Endothelial cell (in vitro differentiated cells): ENCODE measurements at places on chromosomes 13 and 19. TPM values are rescaled to one million over a fixed set of nuclear protein-coding genes. Genes with fewer than 3 reads are reported as not detected.
A peak's percentile ranks its signal among the peaks of the same experiment; 100 is the strongest.

DNA sequence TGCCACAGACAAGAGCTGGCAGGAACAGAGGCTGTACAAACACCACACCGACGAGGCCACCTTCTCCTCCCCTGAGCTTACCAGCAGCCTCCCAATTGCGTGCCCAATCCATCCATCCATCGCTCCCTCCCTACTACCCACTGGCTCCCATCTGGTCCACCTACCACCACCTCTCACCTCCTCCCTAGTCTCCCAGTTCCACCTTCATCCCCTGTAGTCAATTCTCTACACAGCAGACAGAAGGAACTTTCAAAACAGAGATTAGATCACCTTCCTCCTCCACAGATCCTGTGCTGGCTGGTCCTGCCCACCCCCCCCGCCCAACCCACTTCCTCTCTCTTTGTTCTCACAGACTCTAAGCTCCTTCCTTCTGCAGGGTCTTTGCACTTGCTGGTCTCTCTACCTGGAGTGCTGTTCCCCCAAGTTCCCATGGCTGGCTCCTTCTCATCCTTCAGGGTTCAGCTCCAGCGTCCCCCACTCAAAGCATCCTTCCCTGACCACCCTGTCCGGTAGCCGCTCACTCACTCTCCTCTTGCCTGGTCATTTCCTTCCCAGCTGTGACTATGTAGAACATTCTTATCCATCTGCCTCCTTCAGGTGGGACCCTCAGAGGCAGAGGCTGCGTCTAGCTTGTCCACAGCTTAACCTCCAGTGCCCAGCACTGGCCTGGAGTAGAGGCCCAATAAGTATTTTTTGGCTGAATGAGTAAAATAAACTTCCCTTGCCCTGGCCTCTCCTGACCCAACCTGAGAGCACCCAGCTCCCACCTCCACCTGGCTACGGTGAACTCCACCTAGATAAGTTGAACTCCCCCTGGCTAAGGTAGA lies 23.0 kb downstream of the PIN1 start:
- H3K27me3 ChIP-seq = peaks cover 8% of the 10 kb centered on the region
- no peak for DNase-seq
- H3K27ac ChIP-seq = peak overlapping the region; percentile 91
- peaks cover 15% of the 10 kb centered on the region for H3K36me3 ChIP-seq
- peak overlapping the region; percentile 63 for H3K4me3 ChIP-seq
- peaks cover 27% of the 10 kb centered on the region for H3K4me1 ChIP-seq

DNA sequence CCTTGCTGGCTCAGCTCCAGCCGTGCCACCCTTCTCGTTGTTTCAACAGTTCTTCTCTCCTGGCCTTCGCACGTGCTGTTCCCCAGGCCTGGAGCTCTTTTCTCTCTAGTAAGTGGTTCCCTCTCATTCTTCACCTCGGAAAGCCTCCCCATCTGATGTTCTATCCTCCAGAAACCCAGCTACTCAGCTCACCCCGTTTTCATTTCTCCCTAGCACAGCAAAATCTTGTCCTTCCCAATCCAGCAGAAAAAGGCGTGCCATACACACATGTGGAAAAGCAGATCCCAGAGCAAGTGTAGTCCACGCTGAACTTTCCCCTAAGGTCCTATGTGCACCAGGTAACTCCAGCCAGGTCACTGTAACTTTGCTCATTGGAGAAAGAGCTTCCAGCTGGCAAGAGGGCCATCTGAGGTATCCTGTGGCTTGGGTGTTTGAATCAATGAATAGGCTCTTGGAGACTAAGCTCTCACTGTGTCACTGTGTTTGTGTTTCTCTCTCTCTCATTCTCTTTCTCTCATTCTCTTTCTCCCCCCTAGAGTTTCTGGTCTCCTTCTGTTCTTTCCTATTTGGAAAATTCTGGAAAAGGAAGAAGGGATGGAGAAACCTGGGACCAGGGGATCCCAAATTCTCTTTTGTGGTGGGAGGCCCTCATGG lies 49.0 kb downstream of the COLGALT1 start:
- peaks cover 11% of the 10 kb centered on the region for H3K27me3 ChIP-seq
- no peak overlapping the region for H3K4me3 ChIP-seq
- peaks cover 13% of the 10 kb centered on the region for H3K4me1 ChIP-seq
- no peak for DNase-seq
- H3K27ac ChIP-seq = no peak overlapping the region
- H3K36me3 ChIP-seq = peaks cover 2% of the 10 kb centered on the region

DNA sequence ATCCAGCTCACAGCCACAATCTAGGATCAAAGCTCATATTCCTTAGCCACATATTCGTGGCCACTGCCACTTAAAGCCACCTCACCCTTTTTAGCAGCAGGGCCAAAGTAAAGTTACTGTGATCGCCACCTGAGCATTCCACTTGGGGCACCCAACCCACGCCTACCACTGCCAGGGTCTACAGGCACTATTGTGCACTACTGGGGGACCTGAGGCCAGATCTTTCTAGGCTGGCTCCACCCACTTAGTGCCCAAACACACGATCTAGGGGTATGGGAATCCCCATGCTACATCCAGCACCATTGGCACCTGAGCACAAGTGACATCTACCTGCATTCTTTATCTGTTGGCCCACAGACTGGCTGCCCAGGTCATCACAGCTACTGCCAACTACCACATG lies 517.9 kb upstream of the PRR20A start:
- no peaks in the 10 kb centered on the region for H3K27me3 ChIP-seq
- H3K36me3 ChIP-seq = no peaks in the 10 kb centered on the region
- DNase-seq = no peak
- H3K4me3 ChIP-seq = no peak overlapping the region

DNA sequence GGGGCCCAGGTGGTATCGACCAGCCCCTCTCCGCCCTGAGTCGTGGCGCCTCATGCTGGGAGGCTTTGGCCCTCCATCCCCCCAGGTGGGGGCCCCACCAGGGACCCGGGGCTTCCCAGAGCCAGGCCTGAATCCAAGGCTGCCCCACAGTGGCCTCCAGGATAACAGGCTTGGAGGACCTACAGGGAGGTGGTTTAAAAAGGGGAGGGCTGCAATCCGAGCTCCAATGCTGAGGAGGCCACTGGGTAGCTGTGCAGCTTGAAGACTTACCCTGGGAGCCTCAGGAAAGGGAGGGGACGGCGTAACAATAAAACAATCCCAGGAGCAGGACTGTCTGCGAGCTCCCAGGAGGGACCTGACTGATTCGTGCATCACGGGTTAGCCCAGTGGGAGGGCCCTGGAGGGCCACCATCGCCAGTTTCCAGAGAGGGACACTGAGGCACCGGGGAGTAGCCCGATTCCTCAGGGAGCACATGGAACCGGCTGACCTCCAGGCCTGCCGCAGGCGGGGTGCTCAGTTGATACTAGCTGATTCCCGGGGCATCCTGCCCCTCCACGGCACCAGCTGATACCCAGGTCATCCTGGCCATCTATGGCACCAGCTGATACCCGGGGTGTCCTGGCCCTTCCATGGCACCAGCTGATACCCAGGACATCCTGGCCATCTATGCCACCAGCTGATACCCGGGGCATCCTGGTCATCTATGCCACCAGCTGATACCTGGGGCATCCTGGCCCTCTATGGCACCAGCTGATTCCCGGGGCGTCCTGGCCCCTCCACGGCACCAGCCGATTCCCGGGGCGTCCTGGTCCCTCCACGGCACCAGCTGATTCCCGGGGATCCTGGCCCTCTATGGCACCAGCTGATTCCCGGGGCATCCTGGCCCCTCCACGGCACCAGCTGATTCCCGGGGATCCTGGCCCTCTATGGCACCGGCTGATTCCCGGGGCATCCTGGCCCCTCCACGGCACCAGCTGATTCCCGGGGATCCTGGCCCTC lies 3.7 kb upstream of the C2CD4C start:
- no peak overlapping the region for H3K4me3 ChIP-seq
- DNase-seq = no peak
- peaks cover 15% of the 10 kb centered on the region for H3K27me3 ChIP-seq

DNA sequence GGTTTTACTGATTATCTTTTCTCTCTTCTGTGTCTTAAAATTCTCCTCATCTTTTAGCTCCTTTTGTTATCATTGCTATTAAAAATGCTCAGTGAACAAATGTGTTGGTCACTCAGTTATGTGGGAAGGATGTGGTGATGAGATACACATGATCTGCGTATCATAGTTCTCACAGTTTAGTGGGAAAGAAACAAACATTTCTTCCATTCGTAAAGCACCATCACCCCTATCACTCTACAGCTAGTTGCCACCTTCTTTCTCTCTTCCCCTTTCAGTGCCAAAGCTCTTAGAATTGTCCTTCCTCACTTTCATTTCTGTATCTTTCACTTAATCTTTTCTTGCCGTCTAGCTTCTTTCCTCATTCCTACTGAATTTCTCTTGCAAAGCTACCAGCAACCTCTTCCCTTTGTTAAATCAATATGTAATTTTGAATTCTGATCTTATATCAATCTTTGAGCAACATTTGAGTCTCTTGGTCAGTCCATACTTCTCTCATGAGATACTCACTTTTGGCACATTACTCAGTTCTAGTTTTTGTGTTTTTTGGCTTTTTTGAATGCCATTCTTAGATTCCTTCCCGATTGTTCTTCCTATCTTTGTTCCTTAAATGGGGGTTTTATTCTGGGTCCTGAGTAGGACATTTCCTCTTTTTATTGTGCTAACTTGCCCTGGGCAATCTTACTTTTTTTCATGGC lies 122.3 kb downstream of the PCCA start:
- peaks cover 22% of the 10 kb centered on the region for H3K36me3 ChIP-seq
- peaks cover 21% of the 10 kb centered on the region for H3K4me1 ChIP-seq
- no peaks in the 10 kb centered on the region for H3K27me3 ChIP-seq
- H3K4me3 ChIP-seq = no peak overlapping the region

- no peak overlapping the region for H3K27ac ChIP-seq
- peaks cover 2% of the 10 kb centered on the region for H3K27me3 ChIP-seq
- no peak for DNase-seq
- H3K4me3 ChIP-seq = no peak overlapping the region
- no peaks in the 10 kb centered on the region for H3K4me1 ChIP-seq
Measured at GRCh38 chr13:97188207-97188606, 33.9 kb upstream of the MBNL2 start.

DNA sequence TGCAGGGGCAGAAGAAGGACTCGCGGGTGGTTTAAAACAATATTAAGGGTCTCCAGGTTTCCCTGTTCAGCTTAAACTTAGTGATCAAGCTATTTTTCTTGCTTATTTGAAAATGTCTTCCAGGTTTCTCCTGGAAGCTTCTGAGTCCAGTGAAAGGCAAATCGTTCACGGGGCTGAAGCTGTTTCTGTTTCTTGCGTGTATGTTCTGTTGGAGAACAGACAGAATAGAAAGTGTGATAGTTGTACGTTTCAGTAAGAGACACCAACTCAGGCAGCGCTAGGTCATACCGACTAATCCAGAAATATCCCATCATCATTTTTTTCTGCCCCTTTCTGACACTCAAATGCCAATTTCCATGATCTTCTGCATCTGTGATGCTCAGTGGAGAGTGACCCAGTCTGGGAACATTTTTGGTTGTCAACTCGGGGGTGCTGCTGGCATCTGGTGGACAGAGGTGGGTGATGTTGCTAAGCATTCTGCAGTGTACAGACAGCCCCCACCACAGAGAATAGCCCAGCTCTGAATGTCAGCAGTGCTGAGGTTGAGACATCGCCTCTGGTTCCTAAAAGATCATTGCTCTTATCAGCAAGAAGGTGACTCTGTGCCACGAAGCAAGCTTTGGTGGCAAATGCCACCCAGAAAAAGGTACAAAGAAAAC lies 4.3 kb downstream of the KLF2 start:
- H3K4me3 ChIP-seq = peak overlapping the region; percentile 72
- H3K36me3 ChIP-seq = peaks cover 37% of the 10 kb centered on the region
- no peak for DNase-seq

DNA sequence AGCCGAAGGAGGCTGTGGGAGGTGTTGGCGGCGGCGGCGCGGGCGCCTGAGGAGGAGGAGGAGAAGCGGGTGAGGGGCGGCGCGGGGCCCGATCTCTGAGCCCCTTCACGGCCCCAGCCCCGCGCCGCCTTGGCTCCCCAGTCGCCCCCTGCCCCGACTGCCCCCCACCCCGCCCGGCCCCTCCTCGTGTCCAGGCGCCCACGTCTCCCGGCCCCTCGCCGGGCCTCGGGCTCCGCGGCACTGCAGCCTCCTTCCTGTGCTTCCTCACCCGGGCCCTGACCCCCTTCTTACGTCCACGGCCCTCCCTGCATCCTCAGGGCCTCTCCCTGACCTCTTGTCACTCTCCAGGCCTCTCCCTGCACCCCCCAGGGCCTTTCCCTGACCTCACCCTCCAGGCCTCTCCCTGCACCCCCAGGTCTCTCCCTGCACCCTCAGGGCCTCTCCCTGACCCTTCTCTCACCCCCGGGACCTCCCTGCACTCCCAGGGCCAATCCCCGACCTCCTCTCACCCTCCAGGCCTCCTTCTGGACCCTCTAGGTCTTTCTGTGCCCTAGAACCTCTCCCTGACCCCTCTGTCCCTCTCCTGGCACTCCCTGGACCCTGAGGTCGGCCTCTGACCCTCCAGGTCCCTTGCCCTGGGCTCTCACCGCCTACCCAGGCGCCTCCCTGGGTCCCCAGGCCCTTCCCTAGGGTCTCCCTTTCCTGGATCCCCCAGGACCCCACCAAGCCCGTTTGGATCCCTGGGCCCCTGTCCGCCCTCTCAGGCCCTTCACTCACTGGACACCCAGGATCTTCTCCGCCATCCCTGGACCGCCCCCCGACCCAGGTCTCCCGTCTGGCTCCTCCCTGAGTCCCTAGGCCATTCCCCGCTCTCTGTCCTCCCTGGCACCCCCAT lies 460 bp downstream of the KMT5C start:
- H3K36me3 ChIP-seq = no peaks in the 10 kb centered on the region
- peak overlapping the region; percentile 100 for H3K27ac ChIP-seq
- peaks cover 14% of the 10 kb centered on the region for H3K27me3 ChIP-seq
- peaks cover 5% of the 10 kb centered on the region for H3K4me1 ChIP-seq
- no peak for DNase-seq

GRCh38 chr19:4991996-4992698 lies 23.2 kb downstream of the KDM4B start:
- no peak overlapping the region for H3K27ac ChIP-seq
- H3K27me3 ChIP-seq = no peaks in the 10 kb centered on the region
- H3K4me1 ChIP-seq = peaks cover 8% of the 10 kb centered on the region
- H3K4me3 ChIP-seq = no peak overlapping the region
- DNase-seq = no peak

DNA sequence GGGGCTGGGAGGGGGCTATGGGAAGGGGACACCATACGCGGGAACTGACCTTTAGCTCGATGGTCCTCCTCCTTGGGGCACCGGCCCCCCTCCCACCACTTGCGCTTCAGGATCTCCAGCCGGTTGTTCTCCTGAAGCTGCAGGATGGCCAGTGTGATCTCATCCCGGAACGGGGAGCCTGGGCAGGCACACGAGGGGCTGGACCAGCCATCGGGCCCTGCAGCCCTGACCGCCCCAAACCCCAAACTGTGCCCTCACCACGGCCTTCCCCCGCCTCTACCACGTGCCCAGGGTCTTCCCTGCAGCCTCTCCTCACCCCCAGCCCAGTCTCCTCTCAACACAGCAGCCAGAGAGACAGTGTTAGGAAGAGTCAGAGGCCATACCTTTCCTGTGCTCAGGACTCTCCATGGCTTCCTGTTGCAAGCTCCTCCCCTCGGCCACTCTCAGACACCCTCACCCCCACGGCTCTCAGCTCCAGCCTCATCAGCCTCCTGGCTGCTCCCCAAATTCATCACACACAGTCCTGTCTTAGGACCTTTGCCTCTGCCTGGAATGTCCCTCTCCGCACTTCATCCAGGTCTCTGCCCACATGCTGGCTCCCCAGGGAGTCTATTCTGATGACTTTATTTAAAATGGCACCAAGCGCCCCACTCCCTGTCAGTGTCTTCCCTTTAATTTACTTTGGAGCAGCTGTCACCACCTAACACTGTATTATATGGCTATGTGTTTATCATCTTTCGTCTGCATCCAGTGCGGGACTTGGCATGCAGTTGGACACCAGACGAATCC lies 9.7 kb upstream of the ATP1A3 start:
- no peak overlapping the region for H3K4me3 ChIP-seq
- no peak overlapping the region for H3K27ac ChIP-seq
- peaks cover 15% of the 10 kb centered on the region for H3K36me3 ChIP-seq
- DNase-seq = no peak
- peaks cover 27% of the 10 kb centered on the region for H3K27me3 ChIP-seq

Gene ZNF865
- 14.5 TPM for total RNA-seq

Gene DACT3
- 1.1 TPM for total RNA-seq
